Lung (tissue), 17 donors: ENCODE measurements at places on chromosomes 2 and 18. TPM values are rescaled to one million over a fixed set of nuclear protein-coding genes. Genes with fewer than 3 reads are reported as not detected.

DNA sequence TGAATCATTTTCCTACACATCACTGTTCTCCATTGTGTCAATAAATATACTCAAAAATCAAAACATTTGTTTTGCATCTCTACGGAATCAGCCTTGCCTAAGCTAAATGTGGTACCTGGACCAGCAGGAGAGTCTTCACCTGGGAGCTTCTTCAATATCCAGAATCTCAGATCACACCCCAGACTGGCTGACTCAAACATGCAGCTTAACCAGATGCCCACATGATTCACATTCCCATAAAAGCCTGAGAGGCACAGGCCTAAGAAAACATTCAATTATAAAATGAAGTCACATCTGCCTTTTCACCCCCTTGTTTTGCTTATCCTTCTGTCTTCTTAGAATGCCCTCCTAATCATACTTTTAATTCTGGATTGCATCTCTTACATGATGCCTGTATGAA lies 1045.5 kb upstream of the NXPH2 start:
- H3K27ac ChIP-seq: no peak overlapping the region
- no peaks in the 10 kb centered on the region for H3K27me3 ChIP-seq
- H3K4me1 ChIP-seq: no peaks in the 10 kb centered on the region

ASPRV1 gene
- total RNA-seq: 2.9 TPM

SP140 gene
- total RNA-seq: 5.5 TPM

DNA sequence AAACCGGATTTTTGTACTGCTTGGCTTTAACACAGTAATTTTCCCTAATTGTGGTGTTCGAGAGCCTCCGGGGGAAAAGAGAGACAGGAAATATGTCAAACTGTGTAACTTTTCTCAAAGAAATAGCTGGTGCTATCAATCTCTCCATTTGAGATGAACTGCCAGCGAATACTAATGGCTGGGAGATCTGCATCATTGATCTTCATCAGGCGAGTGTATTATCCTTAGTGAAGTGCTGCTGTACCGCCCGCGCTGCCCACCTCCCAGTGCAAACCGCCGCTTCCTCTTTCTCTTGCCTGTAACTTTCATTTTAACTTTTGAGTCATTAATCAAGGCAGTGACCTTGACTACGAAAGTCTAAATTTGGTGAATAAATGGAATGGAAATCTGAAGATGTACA lies 246.1 kb upstream of the ST6GAL2 start:
- DNase-seq: no peak
- no peak overlapping the region for H3K4me3 ChIP-seq

RGPD4 gene
- total RNA-seq: not detected

CRYBA2 gene
- not detected for total RNA-seq

GRCh38 chr2:113201496-113202304 lies 27.9 kb downstream of the PSD4 start:
- H3K27ac ChIP-seq: no peak overlapping the region
- no peaks in the 10 kb centered on the region for H3K27me3 ChIP-seq
- no peaks in the 10 kb centered on the region for H3K4me1 ChIP-seq
- DNase-seq: no peak
- no peak overlapping the region for H3K4me3 ChIP-seq

GRCh38 chr18:35377875-35378573 lies 887 bp upstream of the ZNF396 start:
- H3K27me3 ChIP-seq: no peaks in the 10 kb centered on the region
- H3K36me3 ChIP-seq: no peaks in the 10 kb centered on the region
- no peak for DNase-seq
- H3K4me1 ChIP-seq: no peaks in the 10 kb centered on the region
- no peak overlapping the region for H3K4me3 ChIP-seq

- no peak overlapping the region for H3K4me3 ChIP-seq
- no peak overlapping the region for H3K27ac ChIP-seq
- no peaks in the 10 kb centered on the region for H3K36me3 ChIP-seq
- H3K4me1 ChIP-seq: no peaks in the 10 kb centered on the region
Measured at GRCh38 chr2:16774091-16774490, 108.5 kb upstream of the CYRIA start.

DNA sequence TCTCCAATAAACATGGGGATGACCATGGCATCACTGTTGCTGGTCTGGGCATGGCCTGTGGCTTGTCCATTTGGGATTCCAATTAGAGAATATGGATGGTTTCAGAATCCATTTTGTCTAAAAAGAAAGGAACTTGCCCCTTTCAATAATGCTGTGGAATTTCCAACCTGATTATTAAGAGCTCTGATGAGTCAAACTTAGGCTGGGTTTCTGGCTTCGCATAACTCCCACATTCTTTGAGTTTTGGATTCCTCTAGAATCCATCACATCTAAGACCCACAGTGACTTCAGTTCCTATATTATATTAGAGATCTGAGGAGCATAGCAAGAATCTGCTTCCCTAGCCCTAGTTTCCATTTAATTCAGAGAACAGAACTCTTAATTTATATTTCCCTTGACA lies 531.5 kb downstream of the TNS1 start:
- peaks cover 1% of the 10 kb centered on the region for H3K4me1 ChIP-seq
- no peaks in the 10 kb centered on the region for H3K27me3 ChIP-seq
- H3K4me3 ChIP-seq: no peak overlapping the region
- no peaks in the 10 kb centered on the region for H3K36me3 ChIP-seq
- H3K27ac ChIP-seq: no peak overlapping the region
- DNase-seq: no peak

DNA sequence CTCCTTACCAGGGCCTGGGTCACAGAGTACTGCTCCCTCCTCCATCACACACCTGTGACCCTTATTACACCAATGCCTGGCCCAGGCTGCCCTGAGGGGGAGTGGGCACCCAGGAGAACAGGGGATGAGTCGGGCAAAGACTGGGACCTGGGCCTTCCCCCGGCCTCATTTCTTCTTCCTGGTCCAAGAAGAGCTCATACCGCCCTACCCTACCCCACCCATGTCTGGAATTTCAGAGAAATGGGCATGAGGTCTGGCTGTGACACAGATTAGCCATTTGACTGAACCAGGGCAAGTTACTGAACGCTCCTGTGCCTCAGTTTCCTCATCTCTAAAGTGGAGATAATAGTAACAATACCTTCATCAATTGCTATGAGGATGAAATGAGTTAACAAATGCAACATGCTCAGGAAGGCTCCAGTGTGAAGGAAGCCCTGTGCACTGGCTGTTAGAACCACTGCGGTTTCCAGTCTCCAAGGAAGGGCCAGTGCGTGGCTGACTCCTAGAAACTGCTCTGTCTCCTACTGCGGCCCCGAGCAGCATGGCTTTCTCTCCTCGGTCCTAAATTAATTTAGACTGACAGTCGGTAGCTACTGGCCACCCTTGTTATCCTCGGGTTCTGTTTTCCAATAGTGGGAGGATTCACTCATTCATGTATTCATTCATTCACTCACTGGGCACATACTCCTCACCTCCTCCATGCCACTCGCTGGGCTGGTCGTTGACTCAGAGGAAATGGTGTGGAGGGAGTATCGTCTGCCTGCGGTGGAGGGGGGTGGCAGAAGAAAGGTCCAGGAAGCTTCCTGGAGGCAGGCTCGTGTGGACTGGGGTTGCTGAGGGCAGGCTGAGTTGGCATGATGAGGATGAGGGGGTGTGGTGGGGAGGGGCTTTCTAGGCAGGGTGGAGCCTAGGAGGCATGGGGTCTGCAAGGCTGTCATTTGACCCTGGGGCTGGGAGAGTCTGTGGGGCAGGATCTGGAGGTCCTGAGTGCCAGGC lies 175.6 kb downstream of the GLI2 start:
- no peaks in the 10 kb centered on the region for H3K36me3 ChIP-seq
- H3K4me3 ChIP-seq: no peak overlapping the region
- H3K27ac ChIP-seq: no peak overlapping the region
- H3K4me1 ChIP-seq: peaks cover 54% of the 10 kb centered on the region
